Effector CD8-positive, alpha-beta T cell (primary cell): ENCODE measurements at places on chromosomes 12 and 14.

- no peak for DNase-seq
These were observed 47.0 kb upstream of the SLC2A13 start for GRCh38 chr12:40152783-40153383.

DNA sequence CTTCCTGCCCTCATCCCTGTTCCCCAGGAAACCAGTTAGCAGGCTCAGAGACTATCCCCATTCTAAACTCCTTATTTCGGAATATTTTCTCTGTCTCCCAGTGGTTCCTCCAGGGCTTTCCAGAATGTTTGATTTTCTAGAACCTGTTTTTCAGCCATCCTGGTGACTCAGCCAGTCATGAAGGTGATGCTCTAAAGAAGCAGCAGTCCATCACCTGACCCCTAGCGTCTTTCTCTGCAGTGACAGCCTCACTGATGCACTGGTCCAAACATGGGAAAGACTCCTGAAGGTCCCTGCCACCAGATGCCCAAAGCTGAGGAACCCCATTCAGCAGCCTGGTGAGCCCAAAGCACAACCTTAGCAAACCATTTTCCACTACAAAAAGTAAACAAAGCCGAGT is 212.6 kb downstream of the PHETA1 start:
- DNase-seq, result no peak

DNA sequence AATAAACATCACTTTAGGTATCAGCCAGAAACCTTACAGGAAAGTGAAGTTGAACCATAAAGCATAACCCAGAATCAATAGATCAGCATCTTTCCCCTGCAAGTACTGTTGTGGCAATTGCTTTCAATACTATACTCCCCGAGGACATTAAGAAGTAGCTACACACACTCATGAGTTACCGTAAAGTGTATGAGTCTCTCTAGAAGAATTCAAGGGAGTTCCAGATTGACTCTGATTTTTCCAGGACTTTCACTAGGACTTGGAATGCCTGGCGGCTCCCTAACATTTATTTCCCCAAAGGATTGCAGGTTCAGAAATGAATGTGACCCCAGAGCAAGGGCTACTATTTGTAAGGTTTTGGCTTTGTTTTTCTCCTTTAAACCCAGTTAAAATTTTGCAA is 465.4 kb upstream of the MDGA2 start:
- no peak for DNase-seq

- no peak for DNase-seq
These were observed 13.7 kb upstream of the TCTN1 start for GRCh38 chr12:110600254-110600653.

- no peak for DNase-seq
These were observed 438.4 kb downstream of the RAD51B start for GRCh38 chr14:68257969-68258368.

DNA sequence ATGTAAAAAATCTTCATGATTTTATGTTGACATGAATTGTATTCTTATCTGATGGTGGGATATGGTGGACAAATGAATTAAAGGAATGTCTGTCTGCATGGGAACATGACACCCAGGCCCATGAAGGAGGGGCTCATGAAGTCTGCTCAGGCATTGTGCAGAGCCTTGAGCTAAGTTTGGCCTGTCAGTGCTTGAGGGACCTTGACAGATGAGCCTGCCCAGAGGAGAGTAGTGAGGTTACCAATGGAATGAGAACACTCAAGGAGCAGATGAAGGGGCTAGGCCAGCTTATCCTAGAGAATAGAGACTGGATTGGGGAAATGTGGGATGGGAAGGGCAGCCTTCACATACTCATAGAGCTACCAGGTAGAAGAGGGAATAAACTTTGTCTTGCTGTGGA is 68.8 kb downstream of the TMX1 start:
- no peak for DNase-seq

GRCh38 chr12:113186033-113186365 is 478 bp downstream of the RITA1 start:
- DNase-seq, result no peak

DNA sequence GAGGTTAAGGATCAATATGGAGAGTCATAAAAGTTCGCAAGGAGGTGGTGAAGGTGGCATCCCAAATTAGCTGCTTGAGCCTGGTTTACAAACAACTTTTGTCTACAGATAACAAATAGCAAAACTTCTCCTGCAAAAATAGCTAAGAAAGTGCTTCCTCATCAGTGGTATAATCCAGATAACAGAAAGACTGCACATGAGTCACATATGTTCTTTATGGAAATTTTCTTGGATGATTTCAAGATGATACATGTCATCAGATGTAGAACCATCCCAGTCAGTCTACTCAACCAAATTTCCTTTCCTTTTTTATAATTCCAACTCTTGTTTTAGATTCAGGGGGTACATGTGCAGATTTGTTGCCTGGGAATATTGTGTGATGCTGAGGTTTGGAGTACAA is 133.0 kb downstream of the BTG1 start:
- DNase-seq, result no peak

GRCh38 chr14:104109731-104110361 is 24.3 kb downstream of the ASPG start:
- DNase-seq, result no peak

- no peak for DNase-seq
These were observed 6.4 kb upstream of the SLC48A1 start for GRCh38 chr12:47766502-47767215.

DNA sequence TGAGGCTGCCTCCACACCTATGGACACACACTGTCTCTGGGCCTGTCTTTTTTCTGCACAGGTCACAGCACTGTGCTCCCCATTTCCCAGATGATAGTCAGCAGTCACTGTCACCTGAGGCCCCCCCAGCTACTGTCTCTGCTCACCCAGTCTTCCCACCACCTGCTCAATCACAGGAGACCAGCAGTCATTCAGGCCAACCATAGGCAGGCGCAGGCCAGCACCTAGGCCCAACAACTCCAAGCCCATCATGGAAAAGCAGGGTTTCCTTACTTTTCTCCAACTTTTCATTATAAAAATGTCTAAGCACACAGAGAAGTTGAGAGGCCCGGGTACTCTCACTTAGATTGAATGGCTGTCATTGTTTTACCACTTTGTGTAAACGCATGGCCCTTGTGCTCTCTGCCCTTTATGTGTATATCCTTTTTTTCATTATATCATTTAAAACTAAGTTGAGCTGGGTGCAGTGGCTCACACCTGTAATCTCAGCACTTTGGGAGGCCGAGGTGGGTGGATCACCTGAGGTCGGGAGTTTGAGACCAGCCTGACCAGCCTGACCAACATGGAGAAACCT is 7.1 kb downstream of the PXN start:
- no peak for DNase-seq
